NCI-H1436 (cell line): ENCODE measurements at places on chromosomes 6 and 20.

DNA sequence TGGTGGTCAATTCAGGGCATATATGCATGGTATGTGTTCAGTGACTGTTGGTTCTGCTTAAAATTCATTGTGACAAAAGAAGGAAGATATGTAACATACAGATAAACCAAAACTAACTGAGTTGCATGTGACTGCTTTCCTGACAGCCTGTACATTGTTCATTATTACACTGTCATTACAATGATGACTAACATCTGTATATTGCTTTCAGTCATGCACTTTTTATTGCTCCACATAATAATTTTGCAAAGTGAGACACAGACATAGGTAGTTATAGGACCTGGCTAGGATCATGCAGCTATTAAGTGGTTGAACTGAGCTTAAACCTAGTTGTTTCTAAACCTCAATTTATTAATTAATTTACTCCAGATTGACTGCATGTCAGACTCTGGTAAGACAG, 703.2 kb downstream of the HDGFL1 start:
- no peak for DNase-seq

- DNase-seq = no peak
Observed at GRCh38 chr6:84182001-84182400, 45.4 kb downstream of the CEP162 start.

DNA sequence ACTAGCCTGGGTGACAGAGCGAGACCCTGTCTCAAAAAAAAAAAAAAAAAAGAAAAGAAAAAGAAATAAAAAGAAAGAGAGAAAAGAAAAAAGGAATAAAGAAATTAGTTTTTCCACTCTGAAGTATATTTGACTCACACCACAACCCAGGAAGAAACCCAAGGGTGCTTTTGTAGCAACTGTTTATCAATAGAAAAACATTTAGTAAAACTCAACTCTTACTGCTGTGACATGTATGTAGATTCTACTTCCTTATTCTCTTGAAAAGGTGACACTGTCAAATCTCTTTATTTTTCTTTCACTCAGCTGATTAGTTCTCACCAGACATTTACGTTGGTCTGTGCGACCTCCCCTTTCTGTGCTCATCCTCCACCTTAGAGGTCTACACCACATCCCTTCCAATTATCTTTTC, 99.9 kb upstream of the SHLD1 start:
- DNase-seq = no peak

DNA sequence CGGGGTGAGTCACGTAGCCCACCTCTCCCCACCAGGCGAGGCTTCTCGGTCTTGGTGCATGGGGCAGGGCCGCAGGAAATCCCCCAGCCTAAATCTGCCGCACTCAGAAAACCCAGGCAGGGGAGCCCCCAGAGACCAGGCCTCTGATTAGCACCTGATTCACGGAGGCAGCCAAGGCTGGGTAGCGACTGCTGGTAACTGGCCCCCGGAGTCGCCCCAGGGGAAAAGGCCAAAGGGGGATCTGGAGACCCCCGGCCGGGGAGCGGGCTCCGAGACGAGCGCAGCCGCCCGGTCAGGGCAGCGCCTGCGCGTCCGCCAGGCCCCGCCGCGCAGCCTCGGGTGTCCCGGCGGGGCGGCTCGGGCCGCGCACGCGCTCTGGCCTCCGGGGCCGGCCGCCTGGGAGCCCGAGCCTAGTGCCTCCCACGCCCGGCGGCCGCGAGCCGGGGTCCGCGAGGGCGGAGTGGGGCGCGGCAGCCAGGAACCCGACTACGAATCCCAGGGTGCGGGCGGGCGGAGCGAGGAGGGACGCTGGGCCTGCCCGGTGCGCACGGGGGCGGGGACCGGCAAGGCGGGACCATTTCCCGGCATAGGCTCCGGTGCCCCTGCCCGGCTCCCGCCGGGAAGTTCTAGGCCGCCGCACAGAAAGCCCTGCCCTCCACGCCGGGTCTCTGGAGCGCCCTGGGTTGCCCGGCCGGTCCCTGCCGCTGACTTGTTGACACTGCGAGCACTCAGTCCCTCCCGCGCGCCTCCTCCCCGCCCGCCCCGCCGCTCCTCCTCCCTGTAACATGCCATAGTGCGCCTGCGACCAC, at the start of gene DUSP22:
TSS of gene DUSP22 (plus strand) at position 791 of the 809 bp plus-strand sequence. CDS start 53 bp downstream, outside the sequence.
- DNase-seq = no peak

DNA sequence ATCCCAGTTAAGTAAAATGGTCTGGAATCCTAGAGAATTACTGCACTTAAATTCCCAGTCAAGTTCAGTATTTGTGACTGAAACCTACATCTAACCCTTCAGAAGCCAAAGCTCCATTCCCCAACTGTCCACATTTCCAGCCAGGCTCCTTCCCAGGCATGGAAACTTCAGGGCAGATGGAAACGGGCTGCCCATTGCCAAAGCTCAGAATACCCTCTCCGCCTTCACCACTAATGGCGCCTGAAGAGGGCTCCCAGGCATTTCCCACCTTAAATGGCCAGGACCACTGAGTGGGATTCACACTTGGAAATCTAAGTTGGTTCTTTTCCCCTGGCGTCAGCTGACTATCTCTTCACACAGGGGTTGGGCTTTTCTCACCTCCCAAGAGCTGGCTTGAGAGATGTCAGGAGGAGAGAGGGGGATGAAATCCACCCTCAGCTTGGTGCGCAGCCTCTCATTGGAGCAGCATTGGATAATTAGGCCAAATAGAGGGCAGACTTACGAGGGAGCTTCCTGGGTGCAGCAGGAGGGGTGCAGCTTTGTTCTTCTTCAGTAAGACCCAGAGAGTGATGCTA, 82.9 kb downstream of the ANKRD60 start:
- DNase-seq = no peak

- DNase-seq = no peak
Observed at GRCh38 chr6:113496166-113496565, 361.0 kb upstream of the MARCKS start.

DNA sequence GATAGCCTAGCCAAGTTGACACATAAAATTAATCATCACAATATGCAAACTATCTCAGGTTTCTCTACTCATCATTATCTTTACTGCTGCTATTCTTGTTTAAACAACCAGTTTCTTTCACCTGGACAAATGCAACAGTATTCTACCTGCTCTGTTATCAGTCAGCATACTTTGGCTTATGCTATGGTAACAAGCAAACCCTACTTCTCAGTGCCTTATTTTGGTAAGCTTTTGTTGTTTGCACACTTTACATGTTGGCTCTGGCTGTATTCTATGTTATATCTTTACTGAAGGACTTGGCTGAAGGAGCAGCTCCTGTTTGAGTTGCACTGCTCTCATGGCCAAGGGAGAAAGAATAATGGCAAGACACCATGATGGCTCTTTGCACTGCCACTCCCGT, 463.1 kb downstream of the EPM2A start:
- DNase-seq = no peak

GRCh38 chr6:82889143-82889542, 176.5 kb downstream of the UBE3D start:
- DNase-seq = no peak

DNA sequence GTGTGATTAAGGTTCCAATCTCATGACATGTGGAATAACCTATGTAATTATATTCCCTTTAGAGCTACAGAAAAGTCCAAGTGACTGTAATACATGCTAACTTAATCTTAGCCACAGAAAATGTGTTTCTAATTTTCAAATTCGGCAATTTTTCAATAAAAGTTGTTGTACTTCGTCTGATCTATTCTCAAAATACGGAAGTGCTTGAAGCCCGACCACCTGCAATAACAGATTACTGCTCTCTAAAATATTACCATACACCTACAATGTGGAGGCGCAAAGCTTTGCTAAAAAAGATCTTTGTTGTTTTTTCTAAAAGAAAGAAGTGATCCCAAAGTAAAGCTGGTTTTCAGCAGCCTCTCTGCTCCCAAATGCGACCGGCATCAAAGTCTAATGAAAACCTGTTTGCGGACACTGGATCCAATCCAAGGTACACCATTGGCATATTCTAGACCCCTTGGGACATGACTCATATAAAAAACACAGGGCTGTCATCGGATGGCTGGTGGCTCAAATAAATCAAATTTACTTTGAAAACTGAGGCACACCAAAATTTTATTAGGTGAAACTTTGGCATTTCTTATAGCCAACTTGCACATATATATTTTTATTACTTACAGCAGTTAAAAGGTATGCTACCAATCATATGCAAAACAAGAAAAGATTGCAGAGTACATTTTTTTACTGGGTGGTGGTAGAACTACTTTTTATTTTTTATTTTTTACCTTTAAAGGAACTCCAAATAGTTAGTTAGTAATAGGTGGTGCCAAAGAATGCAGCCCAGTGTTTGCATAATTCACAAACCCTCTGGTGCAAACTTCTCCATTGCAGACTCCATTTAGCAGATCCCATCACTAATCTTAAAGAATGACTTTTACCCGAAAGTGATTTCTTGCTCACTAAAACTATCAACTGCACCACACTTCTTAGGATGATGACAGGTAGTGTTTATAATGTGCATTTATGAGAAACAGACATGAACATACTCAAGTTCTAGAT, 118.7 kb upstream of the TBX18 start:
- DNase-seq = no peak

- DNase-seq = no peak
Observed at GRCh38 chr6:162750776-162751175, 23.0 kb downstream of the PACRG start.

DNA sequence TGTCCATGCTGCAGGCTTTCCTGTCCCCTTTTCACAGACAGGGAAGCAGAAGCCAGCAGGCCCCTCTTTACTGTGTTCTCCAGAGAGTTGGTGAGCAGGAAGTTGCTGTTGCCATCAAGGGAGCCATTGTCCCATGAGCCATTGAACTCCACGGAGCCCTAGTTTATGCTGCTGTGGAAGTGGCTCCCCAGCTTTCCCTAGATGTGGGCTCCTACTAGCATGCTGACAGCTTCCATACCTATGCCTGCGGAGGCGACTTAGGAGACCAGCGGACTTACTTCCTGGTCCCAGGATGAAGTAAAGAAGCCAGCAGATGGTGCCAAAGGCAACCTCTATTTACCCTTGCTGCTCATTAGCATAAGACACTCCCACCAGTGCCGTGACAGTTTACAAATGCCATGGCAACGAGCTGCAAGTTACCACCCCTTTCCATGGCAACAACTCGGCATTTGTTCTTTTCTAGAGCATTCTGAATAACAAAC, 30.8 kb upstream of the FKBP1A start:
- peak; percentile 13 for DNase-seq

DNA sequence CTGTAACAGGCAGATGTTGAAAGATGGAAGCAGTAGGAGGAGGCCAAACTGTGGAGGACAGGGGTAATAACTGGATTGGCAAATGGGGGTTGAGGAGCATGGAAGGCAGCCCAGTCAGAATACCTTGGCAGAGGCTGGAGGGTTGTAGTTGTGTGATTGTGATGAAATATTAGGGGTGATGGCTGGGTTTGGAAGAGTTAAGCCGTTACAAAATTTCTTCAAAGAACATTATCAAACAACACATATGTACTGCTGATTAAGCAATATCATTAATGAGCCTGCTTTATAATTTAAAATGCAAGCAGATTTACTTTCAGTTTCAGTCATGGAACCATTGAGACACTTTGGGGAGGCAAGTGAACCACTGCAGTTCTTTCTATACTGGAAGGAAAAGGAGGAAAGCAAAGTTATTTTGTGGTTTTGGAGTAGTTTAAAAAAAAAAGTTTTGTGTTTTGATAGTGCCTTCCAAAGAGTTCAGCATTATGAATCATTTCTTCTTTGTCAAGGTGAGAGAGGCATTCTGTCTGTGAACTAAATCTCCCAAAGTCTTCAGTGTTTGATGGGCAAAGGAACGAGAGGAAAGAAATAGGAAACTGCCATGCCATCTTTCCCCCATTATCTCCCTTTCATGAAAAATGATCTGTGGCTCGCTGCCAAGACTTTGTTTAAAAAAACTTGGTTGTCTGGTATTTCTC, 20.7 kb downstream of the FOXO3 start:
- DNase-seq = no peak

DNA sequence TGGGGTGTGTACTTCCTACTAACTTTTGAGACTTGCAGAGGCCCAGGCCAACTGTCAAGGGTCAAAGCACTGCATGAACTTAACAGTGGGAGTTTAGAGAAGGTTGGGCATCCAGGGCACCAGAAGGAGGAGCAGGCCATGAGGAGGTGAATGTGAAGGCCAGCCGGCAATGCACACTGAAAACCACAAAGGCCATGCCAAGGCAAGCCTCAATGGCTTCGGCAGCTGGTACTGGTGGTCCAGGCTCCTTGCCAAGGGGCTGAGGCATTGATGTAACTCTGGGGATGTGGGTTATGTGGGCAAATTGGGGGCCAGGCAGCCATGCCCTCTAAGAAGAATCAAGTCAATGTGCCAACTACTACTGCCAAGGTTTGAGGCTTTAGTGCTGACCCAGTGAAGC, 222.4 kb downstream of the UNC5CL start:
- no peak for DNase-seq
